ENCODE measurements at places on chromosomes 6 and 20. TPM values are rescaled to one million over a fixed set of nuclear protein-coding genes. Genes with fewer than 3 reads are reported as not detected.

The FAM209B gene
- 0.80 TPM for total RNA-seq

The DACT2 gene
- not detected for total RNA-seq

The SPATA25 gene
- 0.30 TPM for total RNA-seq

The CD109 gene
- total RNA-seq, result 13.6 TPM

- H3K4me1 ChIP-seq, result peaks cover 48% of the 10 kb centered on the region
- H3K4me3 ChIP-seq, result no peak overlapping the region
- peaks cover 49% of the 10 kb centered on the region for H3K36me3 ChIP-seq
- H3K27me3 ChIP-seq, result no peaks in the 10 kb centered on the region
Measured at GRCh38 chr20:45036044-45036755, 64.7 kb downstream of the KCNS1 start.

GRCh38 chr6:37056112-37056403 is 50.6 kb downstream of the FGD2 start:
- peaks cover 33% of the 10 kb centered on the region for H3K4me1 ChIP-seq
- H3K36me3 ChIP-seq, result peaks cover 8% of the 10 kb centered on the region
- DNase-seq, result no peak
- no peaks in the 10 kb centered on the region for H3K27me3 ChIP-seq

DNA sequence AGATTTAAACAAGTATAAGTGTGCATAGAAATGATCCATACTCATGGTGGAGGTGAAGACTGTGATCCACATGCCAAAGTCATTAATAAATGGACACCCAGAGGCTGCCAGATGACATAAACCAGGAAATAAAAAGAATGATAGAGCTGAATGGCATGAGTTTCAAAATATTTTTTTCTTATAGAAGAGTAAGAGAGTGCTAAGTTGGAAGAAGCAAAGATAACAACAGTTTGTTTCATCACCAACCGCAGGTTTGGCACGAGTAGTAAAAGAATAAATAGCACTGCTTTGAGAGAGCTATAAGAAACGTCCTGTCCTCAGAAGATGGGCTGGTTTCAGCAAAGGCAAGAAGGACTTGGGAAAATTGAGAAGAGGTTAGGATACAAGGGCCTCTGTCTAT is 246.9 kb downstream of the UBE3D start:
- no peaks in the 10 kb centered on the region for H3K36me3 ChIP-seq
- H3K4me3 ChIP-seq, result no peak overlapping the region
- no peaks in the 10 kb centered on the region for H3K4me1 ChIP-seq
- H3K27me3 ChIP-seq, result no peaks in the 10 kb centered on the region
- no peak for DNase-seq

DNA sequence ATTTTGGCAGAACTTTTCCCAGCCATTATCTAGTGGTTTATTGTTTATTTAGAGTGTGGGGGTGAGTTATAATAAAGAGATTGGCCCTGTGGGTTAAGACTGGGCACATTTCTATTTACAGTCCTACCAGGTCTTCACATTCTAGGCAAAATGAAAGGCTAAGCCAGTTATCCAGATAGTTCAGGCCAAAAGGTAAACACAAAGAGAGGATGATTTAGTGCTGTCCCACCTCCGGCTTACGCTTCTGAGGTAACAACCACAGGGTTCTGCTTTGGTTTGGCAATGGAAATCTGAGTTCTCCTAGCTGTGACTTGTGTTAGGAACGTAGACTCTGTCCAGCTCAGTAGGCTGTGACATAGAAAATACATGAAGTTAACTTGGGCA is 50.3 kb upstream of the PTPRK start:
- H3K27me3 ChIP-seq, result no peaks in the 10 kb centered on the region
- no peaks in the 10 kb centered on the region for H3K36me3 ChIP-seq
- no peaks in the 10 kb centered on the region for H3K4me1 ChIP-seq
- DNase-seq, result no peak
- H3K27ac ChIP-seq, result no peak overlapping the region

- DNase-seq, result no peak
- H3K4me1 ChIP-seq, result peaks cover 46% of the 10 kb centered on the region
Measured at GRCh38 chr6:95578106-95578410, 723 bp downstream of the MANEA start.

DNA sequence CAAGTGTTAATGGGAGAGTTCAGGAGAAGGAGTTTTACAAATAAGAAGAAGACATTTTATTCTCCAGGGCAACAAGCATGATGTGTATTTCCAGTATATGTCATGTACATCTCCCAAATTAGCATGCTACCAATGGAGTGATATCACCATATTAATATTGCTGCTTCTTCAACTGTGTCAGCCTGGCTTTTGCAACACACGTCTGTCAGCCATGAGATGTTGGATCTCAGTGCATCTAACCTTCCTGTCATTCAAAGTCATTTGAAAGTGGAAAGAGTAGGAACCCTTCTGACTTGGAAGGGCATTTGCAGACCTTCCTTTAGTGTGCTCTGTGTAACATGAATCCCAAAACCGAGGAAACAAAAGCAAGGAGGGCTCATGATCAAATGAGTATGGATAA is 284.1 kb downstream of the ZNF217 start:
- no peaks in the 10 kb centered on the region for H3K36me3 ChIP-seq
- no peak overlapping the region for H3K27ac ChIP-seq
- DNase-seq, result no peak

All from activated CD4-positive, alpha-beta memory T cell treated with anti-CD3 and anti-CD28 coated beads, Interleukin-2, amount 10 ng/mL, durations not matched to agents 7 days and 5 days (primary cell).